NCI-H1417 treated with DMSO at 0.1 percent for 48 hours (cell line): ENCODE measurements at places on chromosomes 5 and 9.

DNA sequence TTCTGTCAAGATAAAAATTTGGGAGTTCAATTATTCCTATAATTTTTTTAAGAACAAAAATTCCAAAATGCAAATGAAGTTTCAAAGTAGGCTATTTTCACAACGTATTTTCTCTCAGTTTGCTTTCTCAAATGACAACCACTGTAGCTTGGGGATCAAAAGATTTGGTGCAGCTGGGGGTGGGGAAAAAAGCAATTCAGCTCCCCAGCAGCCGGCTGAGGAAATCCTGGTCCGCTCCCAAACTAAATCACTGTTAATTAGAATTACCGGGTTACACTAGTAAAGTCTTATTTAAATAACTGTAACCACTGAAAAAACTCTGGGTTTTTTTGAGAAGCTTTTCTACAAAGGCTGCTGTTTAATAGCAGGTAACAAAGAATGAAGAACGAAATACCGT lies 5.7 kb downstream of the NR6A1 start:
- DNase-seq: no peak

GRCh38 chr5:17223367-17224185 lies 6.1 kb downstream of the BASP1 start:
- DNase-seq: no peak

DNA sequence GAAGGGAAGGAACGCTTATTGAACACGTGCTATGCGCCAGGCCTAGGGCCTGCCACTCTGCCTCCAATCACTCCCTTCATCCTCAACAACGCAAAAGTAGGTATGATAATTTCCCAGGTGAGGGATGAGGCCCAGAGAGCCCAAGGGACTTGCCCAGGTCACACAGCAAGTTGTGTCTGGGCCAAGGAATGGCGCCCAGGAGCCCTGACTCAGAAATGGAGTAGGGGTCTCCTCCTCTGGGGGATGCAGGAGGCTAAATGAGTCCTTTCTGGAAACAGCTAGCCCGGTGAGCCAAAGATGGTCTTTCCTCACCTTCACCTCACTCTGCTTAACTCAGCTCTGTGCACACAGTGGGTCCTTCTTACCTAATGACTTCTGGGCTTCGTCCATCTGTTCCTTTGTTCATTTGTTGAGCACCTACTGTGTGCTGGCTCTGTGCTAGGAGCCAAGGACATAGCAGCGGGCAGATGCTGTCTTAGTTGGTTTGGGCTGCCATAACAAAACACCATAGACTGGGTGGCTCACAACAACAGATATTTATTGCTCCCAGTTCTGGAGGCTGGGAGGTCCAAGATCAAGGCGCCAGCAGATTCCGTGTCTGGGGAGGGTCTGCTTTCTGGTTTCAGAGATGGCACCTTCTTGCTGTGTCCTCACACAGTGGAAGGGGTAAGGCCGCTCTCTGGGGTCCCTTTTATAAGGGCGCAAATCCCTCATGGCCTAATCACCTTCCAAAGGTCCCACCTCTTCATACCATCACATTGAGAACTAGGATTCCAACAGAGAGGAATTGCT lies 22.3 kb upstream of the NEURL1B start:
- DNase-seq: no peak

DNA sequence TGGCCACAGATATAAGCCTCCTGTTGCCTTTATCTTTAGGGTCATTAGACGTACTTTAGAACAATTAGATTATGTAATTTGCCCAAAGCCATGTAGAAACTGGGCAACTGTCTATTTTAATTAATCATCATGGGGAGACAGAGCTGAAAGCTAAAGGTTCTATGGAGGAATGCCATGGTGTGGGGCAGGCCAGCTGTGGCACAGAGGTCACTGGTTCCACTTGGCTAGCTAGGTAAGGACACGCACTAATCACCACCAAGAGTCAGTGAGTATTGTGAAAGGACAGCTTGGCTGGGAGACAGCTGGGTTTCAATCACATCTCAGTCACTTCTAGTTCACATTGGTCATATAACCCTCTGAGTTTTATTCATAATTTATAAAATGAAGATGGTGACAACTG lies 81.7 kb downstream of the HMHB1 start:
- no peak for DNase-seq

- DNase-seq: no peak
Measured at GRCh38 chr5:127042593-127042992, 12.2 kb upstream of the MARCHF3 start.

DNA sequence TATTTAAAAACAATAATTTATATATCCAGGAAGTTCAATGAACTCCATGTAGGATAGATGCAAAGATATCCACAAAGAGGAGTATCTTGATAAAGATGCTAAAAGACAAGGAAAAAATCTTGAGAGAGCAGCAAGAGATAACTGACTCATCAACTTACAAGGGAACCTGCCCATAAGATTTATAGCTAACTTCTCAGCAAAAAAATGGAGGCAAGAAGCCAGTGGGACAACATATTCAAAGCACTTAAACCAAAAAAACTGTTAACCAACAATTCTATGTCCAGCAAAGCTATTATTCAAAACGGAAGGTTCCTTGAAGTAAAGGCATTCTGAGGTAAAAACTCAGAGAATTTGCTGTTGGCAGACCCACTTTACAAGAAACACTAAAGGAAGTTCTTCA lies 20.3 kb downstream of the RABGAP1 start:
- DNase-seq: no peak
